ENCODE measurements at places on chromosomes 12 and 14.

DNA sequence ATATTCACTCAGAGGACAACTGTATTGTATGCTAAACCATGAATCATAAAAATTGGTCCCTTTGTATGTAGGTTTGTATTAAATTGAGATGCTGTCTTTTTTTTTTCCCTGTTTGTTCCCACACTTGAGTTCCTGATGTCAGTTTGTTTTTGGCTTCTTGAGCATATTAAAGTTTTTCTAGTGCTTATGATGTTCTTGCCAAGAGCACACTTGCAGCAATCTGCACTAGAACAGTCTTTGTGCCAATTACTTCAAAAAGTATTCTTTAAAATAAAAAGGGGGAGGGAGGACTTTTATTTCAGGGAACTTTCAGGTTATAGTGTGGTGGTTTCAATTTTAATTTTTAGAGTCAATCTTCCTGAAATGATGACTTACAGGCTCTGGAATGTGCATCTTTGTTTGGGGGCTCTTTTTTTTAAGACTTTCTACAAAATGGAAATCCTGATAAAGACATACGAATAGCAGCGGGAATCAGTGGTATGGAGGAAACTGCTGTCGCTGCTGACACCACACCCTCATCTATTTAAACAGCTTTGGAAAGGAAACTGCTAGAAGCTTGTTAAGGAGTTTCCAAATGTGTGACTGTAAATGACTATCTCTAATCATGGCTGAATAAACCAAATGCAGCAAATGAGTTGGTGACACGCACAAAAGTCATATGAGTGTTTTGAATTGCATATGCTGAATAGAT lies 188.6 kb downstream of the EGLN3 start:
- no peak for DNase-seq

DNA sequence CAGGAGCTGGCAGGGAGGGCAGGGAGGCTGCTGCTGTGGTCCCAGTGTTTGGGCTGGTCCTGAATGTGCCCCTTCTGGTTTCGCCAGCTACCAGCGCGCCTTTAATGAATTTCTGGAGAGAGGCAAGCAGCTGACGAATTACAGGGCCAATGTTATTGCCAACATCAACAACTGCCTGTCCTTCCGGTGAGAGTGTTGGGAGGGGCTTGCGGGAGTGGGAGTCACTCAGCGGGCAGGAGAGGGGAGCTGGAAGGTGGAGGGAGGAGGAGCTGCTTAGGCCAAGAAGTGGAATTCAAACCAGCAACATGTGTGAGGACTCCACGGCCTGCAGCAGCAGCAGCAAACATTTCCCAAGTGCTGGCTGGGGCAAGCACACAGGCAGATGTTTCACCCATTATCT lies 7.7 kb downstream of the TNFAIP2 start:
- no peak for DNase-seq

GRCh38 chr14:54676812-54677708 lies 110.1 kb downstream of the SAMD4A start:
- DNase-seq = no peak

DNA sequence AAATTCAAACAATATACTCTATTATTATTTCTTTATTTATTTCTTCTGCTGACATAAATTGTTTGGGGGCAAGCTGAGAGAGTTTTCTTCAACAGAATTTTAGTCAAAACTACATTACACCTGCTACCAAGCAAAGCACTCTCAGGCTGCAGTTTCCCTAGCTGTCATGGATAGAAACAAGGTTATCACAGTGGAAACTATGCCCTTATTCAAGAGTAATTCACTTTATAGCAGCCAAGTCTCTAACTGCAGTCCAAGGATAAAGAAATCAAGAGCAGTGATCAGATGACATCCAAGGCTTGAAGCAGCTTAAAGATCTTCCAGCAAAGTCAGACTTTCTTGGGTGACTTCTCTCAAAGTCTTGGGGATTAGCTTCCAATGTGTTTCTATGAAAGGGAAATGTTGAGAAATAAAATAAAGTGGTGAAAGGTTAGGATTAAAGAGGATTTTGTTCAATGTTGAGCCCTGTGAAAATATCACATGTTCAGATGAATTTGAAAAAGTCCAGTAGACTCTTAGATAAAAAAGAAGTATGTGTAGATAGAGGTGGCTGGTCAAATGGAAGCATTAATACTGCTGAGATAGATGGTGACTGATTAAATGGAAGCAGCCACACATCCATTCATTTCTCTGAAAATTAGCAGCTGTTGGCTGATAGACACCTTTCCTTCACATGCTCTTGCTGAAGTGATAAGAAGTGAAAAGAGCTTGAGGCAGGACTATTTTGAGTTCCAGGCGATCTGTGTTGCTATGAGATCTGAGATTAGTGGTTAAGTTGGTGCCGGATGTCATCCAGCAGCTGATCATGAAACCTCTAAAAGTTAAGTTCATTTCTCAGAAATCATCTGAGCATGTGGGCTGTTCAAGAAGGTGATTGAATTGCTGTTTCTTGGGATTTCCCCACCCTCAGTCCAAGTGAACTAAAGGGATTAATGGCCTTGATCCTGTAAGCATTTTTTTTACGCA lies 257.8 kb upstream of the BTG1 start:
- DNase-seq = peak; percentile 90

DNA sequence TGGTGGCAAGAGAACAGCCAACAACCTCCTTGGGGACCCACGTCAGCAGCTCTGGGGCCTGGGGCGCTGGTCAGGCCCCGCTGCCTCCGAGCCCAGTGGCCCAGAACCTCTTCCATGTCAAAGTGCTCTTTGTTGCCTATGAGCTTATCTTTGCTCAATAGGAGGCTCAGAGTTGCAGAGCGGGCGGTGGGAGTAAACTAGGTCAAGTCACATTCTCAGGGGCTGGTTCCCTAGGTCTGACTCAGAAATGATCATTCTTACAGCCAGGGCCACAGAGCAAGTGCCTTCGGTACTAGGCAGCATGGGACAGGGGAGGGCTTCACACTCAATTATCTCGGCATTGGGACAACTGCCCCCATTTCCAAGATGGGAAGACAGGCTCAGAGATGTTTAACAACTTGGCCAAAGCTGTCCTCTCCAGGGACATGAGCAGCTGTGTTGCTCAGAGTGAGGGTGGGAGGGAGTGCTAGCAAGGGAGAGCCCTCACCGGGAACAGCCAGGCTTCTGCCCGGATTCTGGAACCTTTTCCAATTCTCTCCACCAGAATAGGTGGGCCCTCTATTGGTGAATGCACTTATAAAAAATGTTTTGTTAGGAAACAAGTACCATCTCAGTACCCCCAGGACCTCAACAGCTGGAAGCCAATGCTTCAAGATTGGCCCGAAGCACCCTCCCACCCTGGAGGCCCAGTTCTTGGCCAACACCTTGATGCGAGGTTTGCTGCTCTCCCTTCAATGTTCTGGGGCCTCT lies 11.9 kb downstream of the SLC25A29 start:
- DNase-seq = no peak

GRCh38 chr12:79997096-79997791 lies 62.3 kb upstream of the PPP1R12A start:
- no peak for DNase-seq

DNA sequence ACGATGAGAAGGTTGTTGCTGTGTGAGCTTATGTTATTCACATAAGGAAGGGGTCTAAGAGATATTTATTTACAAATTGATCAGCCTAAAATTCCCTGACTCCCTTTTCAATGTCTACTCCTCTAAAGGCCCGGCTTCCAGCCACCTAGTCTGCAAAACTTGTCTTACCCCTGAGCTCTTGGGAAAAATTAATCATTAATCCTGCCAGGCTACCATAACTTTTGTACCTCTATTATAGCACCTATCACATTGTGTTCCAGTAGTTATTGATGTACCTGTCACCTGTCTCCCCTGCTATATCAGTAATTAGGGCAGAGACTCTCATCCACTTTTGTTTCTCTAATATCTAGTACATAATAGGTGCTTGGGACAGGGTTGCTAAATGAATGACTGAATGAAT lies 29.3 kb upstream of the FRS2 start:
- no peak for DNase-seq

DNA sequence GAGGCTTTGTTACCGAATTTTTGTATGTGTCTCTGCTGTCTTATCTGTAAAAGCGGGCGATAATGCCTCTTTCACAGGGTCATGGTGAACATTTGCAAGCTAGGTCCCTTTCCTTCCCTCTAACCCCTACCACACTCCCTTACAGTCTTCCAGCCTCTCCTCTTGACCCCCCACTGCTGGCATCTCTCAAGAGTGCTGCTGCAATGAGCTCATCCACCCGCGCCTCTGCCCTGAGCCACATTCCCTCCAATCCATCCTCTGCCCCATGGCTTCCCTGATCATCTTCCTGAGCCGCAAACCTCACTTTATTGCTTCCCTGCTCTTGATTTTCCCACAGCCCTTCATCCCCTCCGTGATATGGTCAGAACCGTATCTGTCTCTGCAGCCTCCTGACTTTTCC lies 343.6 kb downstream of the BCL11B start:
- no peak for DNase-seq

Measured in natural killer cell (primary cell).